ENCODE measurements at places on chromosomes 4 and X. TPM values are rescaled to one million over a fixed set of nuclear protein-coding genes. Genes with fewer than 3 reads are reported as not detected.

TMPRSS11A gene
- not detected for total RNA-seq

KIAA1210 gene
- total RNA-seq: not detected

DDIT4L gene
- 0.95 TPM for total RNA-seq

ZFP92 gene
- total RNA-seq: 1.3 TPM

RAB39B gene
- total RNA-seq: 13.2 TPM

SLC10A3 gene
- 13.2 TPM for total RNA-seq

FAM236B gene
- total RNA-seq: not detected

DNA sequence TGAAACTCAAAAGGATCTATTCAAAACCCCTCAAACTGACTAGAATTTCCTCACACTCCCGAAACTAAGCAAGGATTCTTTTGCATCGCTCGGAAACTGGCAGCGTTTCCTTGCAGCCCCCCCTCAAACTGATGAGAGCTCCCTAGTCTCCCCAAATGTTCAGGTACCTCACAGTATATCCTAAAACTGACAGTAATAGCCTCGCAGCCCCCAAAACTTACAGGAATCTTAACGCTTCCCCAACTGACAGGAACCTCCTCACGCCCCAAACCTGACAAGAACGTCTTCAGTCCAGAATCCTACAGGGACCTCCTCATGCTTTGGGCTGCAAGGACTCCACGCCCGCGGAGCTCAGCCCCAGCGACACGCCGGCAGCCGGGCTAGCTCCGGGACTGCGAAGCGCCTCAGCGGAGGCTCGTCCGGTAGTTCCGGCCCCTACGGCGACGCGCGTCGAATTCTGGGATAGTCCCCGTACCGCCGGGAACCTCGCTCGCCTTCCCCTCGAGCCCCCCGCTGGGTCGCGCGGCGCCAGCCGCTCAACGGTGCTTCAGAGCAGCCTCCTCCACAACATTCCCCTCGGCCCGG lies 640 bp downstream of the PHF8 start:
- peak overlapping the region; percentile 96 for H3K27ac ChIP-seq
- peaks cover 27% of the 10 kb centered on the region for H3K4me1 ChIP-seq
- H3K27me3 ChIP-seq: no peaks in the 10 kb centered on the region
- peaks cover 14% of the 10 kb centered on the region for H3K36me3 ChIP-seq
- H3K4me3 ChIP-seq: peak overlapping the region; percentile 96

DNA sequence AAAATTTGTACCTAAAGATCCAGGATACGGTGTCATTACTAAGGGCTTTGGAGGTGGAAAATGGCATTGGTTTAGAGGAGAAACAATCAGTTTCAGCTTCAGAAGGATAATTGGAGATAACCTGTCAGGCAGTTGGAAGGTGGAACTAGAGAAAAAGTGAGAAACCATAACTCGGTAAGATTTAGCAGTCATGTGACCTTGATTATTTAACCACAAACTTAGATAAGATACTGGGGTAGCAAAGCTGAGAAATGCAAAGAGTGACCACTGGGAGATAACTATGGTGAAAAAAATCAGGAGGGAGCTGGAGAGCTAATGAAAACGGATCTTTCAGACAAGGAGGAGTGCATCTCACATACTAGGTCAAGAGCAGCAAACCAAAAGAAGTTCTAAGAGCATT lies 58.3 kb upstream of the SMARCA5 start:
- H3K36me3 ChIP-seq: no peaks in the 10 kb centered on the region
- H3K4me3 ChIP-seq: no peak overlapping the region
- no peak overlapping the region for H3K27ac ChIP-seq
- DNase-seq: no peak
- peaks cover 5% of the 10 kb centered on the region for H3K27me3 ChIP-seq
- H3K4me1 ChIP-seq: no peaks in the 10 kb centered on the region

GRCh38 chr4:143736861-143737260 lies 36.4 kb upstream of the FREM3 start:
- DNase-seq: no peak
- peaks cover 2% of the 10 kb centered on the region for H3K27me3 ChIP-seq
- H3K4me1 ChIP-seq: no peaks in the 10 kb centered on the region
- no peaks in the 10 kb centered on the region for H3K36me3 ChIP-seq

DNA sequence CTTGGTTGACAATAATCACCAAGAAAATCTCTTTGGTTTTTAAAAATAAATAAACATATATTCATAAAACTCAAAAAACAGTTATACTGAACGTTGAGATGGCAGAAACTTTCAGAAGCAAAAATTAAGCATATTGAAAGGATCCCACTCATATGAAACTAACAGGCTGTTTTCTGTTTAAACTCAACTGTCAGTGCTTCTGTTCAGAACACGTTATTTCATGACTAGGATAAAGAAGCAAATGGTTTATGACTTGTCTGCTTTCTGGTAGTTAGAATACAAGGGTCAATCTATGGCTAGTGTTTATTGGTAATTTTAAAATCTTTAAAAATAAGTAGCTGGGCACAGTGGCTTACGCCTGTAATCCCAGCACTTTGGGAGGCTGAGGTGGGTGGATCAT lies 4.1 kb downstream of the GPR82 start:
- H3K36me3 ChIP-seq: peaks cover 4% of the 10 kb centered on the region
- DNase-seq: no peak
- H3K4me3 ChIP-seq: no peak overlapping the region

GRCh38 chr4:126012691-126013290 lies 698.0 kb downstream of the FAT4 start:
- no peaks in the 10 kb centered on the region for H3K36me3 ChIP-seq
- H3K27me3 ChIP-seq: no peaks in the 10 kb centered on the region
- H3K4me1 ChIP-seq: no peaks in the 10 kb centered on the region
- H3K4me3 ChIP-seq: no peak overlapping the region
- H3K27ac ChIP-seq: no peak overlapping the region
- no peak for DNase-seq

GRCh38 chr4:15479089-15479912 lies 9.6 kb downstream of the CC2D2A start:
- H3K27ac ChIP-seq: no peak overlapping the region
- H3K4me3 ChIP-seq: no peak overlapping the region
- peak; percentile 11 for DNase-seq
- no peaks in the 10 kb centered on the region for H3K27me3 ChIP-seq
- no peaks in the 10 kb centered on the region for H3K4me1 ChIP-seq

GRCh38 chr4:37872310-37872988 lies 18.4 kb upstream of the TBC1D1 start:
- no peak overlapping the region for H3K4me3 ChIP-seq
- DNase-seq: no peak
- no peak overlapping the region for H3K27ac ChIP-seq
- peaks cover 19% of the 10 kb centered on the region for H3K36me3 ChIP-seq
- H3K4me1 ChIP-seq: peaks cover 22% of the 10 kb centered on the region
- H3K27me3 ChIP-seq: no peaks in the 10 kb centered on the region

GRCh38 chr4:153260132-153260531 lies 55.9 kb downstream of the TRIM2 start:
- H3K27me3 ChIP-seq: peaks cover 5% of the 10 kb centered on the region
- no peak overlapping the region for H3K4me3 ChIP-seq
- H3K36me3 ChIP-seq: no peaks in the 10 kb centered on the region
- H3K4me1 ChIP-seq: no peaks in the 10 kb centered on the region

DNA sequence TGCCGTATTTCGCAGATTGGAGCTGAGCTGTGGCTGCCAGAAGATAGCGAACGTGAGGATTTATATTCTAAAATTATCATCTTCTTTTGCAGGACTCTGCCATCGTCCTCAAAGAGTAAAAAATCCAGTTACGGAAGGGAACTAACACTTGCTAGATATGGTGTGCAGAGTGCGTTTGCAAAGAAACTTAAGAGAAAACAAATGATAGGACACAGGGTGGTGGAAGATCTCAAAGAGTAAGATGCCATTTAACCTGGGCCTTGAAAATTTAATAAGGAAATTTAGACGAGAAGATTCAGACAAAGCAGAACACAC lies 566 bp downstream of the LARP7 start:
- H3K36me3 ChIP-seq: peaks cover 6% of the 10 kb centered on the region
- no peaks in the 10 kb centered on the region for H3K27me3 ChIP-seq
- H3K4me1 ChIP-seq: peaks cover 24% of the 10 kb centered on the region
- no peak overlapping the region for H3K27ac ChIP-seq

GRCh38 chr4:53234111-53234510 lies 131.8 kb downstream of the SCFD2 start:
- no peak overlapping the region for H3K27ac ChIP-seq
- no peaks in the 10 kb centered on the region for H3K4me1 ChIP-seq
- no peak overlapping the region for H3K4me3 ChIP-seq
- H3K27me3 ChIP-seq: no peaks in the 10 kb centered on the region
- DNase-seq: no peak

- DNase-seq: no peak
- no peaks in the 10 kb centered on the region for H3K4me1 ChIP-seq
- H3K27me3 ChIP-seq: no peaks in the 10 kb centered on the region
- no peaks in the 10 kb centered on the region for H3K36me3 ChIP-seq
These were observed 1668.1 kb upstream of the AGA start for GRCh38 chr4:179110356-179110755.

- no peak overlapping the region for H3K27ac ChIP-seq
- no peaks in the 10 kb centered on the region for H3K4me1 ChIP-seq
- no peaks in the 10 kb centered on the region for H3K36me3 ChIP-seq
- H3K27me3 ChIP-seq: no peaks in the 10 kb centered on the region
These were observed 37.9 kb downstream of the EMCN start for GRCh38 chr4:100479971-100480370.

- H3K27me3 ChIP-seq: no peaks in the 10 kb centered on the region
- H3K4me3 ChIP-seq: no peak overlapping the region
- no peak overlapping the region for H3K27ac ChIP-seq
- no peaks in the 10 kb centered on the region for H3K36me3 ChIP-seq
- no peak for DNase-seq
- no peaks in the 10 kb centered on the region for H3K4me1 ChIP-seq
These were observed 28.9 kb upstream of the WDFY3 start for GRCh38 chr4:84995386-84995785.

GRCh38 chrX:66221856-66222255 lies 57.8 kb downstream of the HEPH start:
- H3K4me1 ChIP-seq: no peaks in the 10 kb centered on the region
- H3K27ac ChIP-seq: no peak overlapping the region
- no peak for DNase-seq
- H3K27me3 ChIP-seq: peaks cover 2% of the 10 kb centered on the region

DNA sequence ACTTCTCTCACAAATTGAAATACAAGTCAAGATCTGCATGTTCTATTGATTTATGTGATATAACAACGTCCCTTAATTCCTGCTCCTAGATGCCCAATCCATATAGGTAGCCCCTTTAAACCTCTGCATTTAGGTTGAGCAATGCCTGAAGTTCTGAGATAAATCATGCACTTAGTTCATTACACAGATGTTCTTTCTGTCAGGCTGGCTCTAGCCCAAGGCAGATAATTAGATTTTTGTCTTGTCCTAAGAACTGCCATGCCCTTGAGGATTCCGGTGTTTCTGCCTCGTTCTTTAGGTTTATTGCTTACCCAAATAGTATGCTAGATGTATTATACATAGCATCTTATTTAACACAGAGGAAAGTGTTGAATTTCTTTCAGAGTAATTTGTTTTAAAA lies 143.1 kb downstream of the TRAM1L1 start:
- no peak overlapping the region for H3K27ac ChIP-seq
- H3K4me1 ChIP-seq: no peaks in the 10 kb centered on the region
- H3K4me3 ChIP-seq: no peak overlapping the region
- no peaks in the 10 kb centered on the region for H3K36me3 ChIP-seq
- no peak for DNase-seq
- no peaks in the 10 kb centered on the region for H3K27me3 ChIP-seq

DNA sequence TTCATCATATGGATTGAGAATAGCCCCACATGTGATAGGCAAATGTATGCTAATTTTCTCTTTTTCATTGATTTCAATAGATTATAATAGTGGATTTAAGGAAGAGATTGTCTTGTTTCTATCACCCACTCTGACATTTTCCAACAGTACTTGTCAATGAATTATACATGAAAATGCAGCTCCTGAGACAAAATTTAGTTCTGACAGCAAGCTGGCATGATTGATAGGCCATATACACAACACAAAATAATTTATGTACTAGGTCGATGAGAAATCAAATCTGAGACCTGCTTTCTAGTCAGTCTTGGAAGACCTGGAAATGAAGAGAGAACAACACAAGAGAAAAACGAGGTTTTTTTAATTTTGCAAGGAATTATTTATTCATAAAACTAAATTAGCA lies 118.0 kb upstream of the MYOZ2 start:
- H3K27me3 ChIP-seq: peaks cover 7% of the 10 kb centered on the region
- H3K4me1 ChIP-seq: no peaks in the 10 kb centered on the region
- H3K36me3 ChIP-seq: no peaks in the 10 kb centered on the region
- no peak overlapping the region for H3K27ac ChIP-seq

GRCh38 chr4:73653695-73654106 lies 33.5 kb upstream of the RASSF6 start:
- H3K36me3 ChIP-seq: no peaks in the 10 kb centered on the region
- peak; percentile 8 for DNase-seq
- no peaks in the 10 kb centered on the region for H3K4me1 ChIP-seq
- H3K4me3 ChIP-seq: no peak overlapping the region
- H3K27me3 ChIP-seq: peaks cover 2% of the 10 kb centered on the region

GRCh38 chr4:1567808-1568581 lies 116.1 kb downstream of the FAM53A start:
- no peaks in the 10 kb centered on the region for H3K27me3 ChIP-seq
- H3K27ac ChIP-seq: no peak overlapping the region
- H3K4me3 ChIP-seq: no peak overlapping the region
- H3K4me1 ChIP-seq: peaks cover 3% of the 10 kb centered on the region
- DNase-seq: peak; percentile 32
- H3K36me3 ChIP-seq: no peaks in the 10 kb centered on the region

- H3K4me3 ChIP-seq: no peak overlapping the region
- H3K27ac ChIP-seq: no peak overlapping the region
- H3K36me3 ChIP-seq: no peaks in the 10 kb centered on the region
- H3K4me1 ChIP-seq: peaks cover 4% of the 10 kb centered on the region
- H3K27me3 ChIP-seq: peaks cover 4% of the 10 kb centered on the region
These were observed 729 bp downstream of the CXCL11 start for GRCh38 chr4:76035141-76035540.

DNA sequence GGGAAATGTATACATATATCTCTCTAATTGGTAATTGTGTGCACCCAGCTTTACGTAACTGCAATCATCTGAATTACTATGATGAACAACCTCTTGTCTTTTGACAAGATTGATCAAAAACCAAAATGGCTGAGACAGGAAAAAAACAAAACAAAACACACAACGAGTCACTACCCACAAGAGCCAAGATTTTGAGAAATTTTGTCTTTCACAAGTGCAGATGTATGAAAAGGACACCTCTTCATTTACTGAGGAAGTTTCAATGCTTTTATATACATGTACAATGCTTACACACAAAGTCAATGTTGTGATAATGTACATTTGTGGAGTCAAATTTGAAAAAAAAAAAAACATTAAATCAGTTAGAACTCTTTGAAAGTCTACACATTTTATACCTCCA lies 224.6 kb downstream of the SCFD2 start:
- no peak for DNase-seq
- no peak overlapping the region for H3K27ac ChIP-seq
- H3K27me3 ChIP-seq: no peaks in the 10 kb centered on the region
- H3K4me1 ChIP-seq: peaks cover 19% of the 10 kb centered on the region

GRCh38 chr4:148245015-148245414 lies 197.2 kb downstream of the NR3C2 start:
- H3K4me3 ChIP-seq: no peak overlapping the region
- peaks cover 14% of the 10 kb centered on the region for H3K4me1 ChIP-seq
- peaks cover 2% of the 10 kb centered on the region for H3K36me3 ChIP-seq
- H3K27ac ChIP-seq: no peak overlapping the region
- no peak for DNase-seq

GRCh38 chr4:86595426-86595805 lies 1.3 kb downstream of the PTPN13 start:
- no peaks in the 10 kb centered on the region for H3K36me3 ChIP-seq
- peaks cover 14% of the 10 kb centered on the region for H3K4me1 ChIP-seq
- peaks cover 41% of the 10 kb centered on the region for H3K27me3 ChIP-seq
- no peak overlapping the region for H3K27ac ChIP-seq
- no peak for DNase-seq

All from activated CD8-positive, alpha-beta T cell treated with anti-CD3 and anti-CD28 coated beads for 36 hours (primary cell).